ENCODE measurements at places on chromosomes 5 and 9.

DNA sequence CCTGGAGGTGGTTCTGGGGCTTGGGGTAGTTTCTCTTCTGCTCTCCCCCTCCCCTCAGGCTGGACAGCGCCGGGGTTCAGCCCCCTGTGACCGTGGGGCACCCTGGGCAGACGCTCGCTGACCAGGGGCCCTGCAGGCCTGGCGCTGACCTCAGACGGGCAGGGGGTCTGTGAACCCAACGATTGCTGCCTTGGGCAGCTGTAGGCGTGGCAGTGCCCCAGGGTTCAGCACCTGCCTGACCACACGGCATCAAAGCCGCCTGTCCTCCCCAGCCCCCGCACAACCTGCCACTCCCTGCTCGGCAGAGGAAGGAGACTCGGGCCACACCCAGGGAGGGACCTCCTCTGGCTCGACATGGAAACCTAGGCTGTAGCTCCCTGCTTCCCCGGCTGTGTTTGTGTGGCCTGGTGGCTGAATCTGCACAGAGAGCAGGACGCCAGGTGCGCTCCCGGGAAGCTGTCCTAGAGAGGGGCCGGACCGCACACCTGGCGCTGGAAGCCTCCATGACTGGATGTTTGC lies 12.2 kb downstream of the LCN12 start:
- DNase-seq: no peak

- no peak for DNase-seq
Observed at GRCh38 chr5:103211576-103212561, 46.7 kb upstream of the MACIR start.

- DNase-seq: peak; percentile 80
Observed at GRCh38 chr5:106380736-106381135, 1290.0 kb downstream of the EFNA5 start.

GRCh38 chr9:92656537-92656925 lies 13.4 kb downstream of the IPPK start:
- DNase-seq: no peak

GRCh38 chr5:106521701-106522100 lies 1149.0 kb downstream of the EFNA5 start:
- peak; percentile 85 for DNase-seq

GRCh38 chr9:126854734-126855133 lies 5.7 kb upstream of the ZBTB34 start:
- DNase-seq: no peak

DNA sequence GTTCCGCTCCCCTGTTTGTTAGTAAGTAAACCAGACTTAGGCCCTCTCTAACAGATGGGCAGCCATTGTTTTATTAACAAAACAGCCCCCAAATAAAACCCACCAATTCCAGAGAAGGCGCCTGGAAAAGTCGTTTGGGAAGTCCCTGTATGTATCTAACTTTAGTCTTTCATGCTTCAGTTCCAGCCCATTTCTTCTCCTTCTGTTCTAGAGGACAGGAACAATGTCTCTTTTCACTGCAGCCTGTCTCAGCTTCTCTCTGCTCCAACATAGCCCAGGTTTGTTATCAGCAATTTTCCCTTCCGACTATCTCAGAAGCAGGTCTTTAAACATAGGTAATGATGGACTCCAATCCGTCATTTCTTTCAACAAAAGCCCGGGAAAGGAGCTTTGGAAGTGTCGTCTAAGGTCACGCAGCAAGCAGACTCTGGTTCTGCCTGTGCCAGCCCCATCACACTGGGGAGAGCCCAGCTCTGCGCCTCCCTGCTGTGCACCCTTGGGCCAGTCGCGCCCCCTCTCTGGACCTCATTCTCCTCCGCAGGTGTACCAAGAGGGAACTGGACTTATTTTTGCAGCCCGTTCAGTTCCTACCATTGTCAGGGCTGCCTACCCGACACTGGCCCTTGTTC lies 9.6 kb upstream of the AKNA start:
- DNase-seq: no peak

- no peak for DNase-seq
Observed at GRCh38 chr5:54754420-54754819, 231.0 kb downstream of the ESM1 start.

DNA sequence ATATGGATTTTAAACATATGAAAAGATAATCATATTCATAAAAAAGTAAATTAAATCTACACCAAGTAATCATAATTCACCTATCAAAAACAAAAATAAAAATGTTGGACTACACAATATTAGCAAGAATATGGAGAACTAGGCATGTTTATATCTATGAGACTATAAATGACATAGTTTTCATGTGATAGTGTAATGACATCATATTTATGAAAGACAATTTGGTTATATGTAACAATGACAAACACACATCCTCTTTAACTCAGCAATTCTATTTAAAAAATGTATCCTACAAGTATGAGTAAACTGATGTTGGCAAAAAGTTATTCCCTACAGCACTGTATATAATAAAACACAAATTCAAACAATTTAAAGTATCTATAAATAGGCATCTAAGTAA lies 312.3 kb downstream of the EDIL3 start:
- no peak for DNase-seq

GRCh38 chr9:81826517-81826906 lies 101.7 kb upstream of the SPATA31D4 start:
- no peak for DNase-seq

DNA sequence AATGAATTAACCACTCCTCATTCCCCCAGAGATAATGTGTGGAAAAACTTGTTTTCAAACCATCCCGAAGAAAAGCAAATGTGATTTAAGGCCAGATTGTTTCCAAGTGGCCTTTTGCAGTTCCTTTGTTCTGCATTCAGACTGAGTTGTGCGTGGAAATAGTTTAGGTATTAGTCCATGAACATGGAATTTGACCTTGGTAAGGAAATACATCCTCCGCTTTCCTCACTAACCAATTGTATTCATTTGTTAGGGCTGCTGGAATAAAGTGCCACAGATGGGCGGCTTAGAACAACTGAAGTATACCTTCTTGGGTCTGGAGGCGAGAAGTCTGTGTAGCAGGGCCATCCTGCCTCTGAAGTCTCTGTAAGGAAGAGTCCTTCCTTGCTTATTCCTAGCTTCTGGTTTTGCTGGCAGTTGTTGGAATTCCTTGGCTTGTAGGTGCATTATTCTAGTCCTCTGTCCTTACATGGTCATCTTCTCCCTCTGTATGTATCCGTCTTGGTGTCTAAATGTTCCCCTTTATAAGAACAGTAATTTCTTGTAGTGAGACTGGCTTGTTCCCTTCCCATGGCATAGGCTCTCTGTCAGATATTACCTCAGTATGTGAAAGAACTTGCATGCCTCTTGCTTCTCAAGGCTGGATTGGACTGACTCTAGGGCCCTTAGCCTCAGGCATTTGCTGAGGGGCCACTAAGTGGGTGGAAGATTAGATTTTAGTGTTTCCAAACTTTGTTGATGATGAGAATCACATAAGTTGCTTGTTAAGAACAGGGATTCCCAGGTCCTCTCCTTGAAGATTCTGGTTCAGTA lies 53.9 kb downstream of the RAI14 start:
- DNase-seq: peak; percentile 96

- no peak for DNase-seq
Observed at GRCh38 chr9:125687163-125687863, 19.7 kb downstream of the MAPKAP1 start.

DNA sequence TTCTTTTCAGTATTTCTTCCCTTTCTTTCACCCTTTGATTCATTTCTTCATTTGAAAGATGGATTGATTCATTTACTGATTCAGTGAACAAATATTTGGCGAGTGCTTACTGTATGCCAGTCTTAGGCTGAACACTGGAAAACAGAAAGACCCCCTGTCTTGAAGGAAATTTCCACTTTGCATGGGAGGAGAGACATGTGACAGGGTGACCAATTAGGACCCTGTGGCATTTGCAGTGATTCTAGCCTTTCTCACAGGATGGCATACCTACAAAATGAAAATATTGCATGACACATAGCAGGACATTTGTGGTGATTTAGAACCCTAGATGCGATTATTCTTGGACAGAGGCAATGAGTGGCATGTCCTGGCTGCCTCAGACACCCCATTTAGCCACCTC lies 407.2 kb upstream of the SGCD start:
- DNase-seq: no peak

DNA sequence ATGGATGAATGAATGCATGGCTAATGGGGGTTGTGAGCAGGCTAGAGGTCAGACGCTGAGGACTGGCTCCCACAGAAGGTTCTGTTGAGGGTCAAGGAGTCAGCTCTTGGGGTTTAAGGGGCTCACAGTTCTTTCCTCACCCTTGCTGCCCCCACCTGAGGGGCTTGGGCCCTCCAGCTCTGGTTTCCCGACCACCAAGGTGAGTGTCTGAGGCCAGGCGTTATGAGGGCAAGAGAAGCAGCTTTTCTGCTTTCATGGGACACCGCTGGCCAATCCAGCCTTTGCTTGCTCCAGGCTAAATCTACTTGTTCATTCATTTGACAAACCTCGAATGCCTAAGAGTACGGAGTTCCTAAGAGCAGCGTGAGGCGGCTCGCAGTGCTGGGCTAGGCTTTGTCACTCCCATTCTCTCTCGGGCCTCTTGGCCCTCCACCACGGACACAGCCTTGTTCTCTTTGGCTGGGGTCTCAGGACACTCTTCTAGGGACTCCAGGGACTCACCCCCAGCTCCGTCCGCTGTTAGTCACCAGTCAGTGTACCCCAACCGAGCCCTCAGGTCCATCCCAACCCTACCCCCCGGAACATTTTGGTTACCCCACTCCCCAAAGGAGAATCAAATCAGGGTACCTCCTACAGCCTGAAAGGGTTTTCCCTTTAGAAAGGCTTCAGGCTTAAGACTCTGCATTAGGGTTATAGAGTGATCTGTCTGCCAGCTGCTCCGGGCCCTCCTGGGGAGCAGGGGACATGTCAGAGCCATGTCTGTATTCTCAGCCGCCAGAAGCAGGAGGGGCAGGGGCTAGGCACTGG lies 210.1 kb upstream of the MVB12B start:
- DNase-seq: no peak

GRCh38 chr5:109099081-109099480 lies 310.7 kb downstream of the PJA2 start:
- peak; percentile 9 for DNase-seq

GRCh38 chr5:127311349-127311748 lies 20.8 kb downstream of the MEGF10 start:
- peak; percentile 28 for DNase-seq

DNA sequence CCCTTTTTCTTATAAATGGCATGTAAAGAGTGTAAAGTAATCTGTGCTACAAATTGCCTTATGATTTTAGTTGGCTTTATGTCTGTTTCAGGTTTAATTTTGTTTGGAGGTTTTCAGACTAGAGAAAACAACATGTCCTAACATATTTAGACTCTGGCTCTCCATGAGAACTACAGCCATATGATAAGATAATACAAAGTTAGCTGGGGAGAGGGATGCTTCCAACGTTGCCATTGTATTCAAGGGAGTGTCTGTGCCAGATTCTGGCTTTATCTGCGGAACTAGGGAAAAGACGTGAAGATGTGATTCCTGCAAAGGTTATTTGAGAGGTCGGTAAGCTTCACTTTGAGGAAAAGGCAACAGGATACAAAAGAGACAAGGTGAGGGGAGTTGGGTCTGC lies 140.0 kb upstream of the OTULINL start:
- no peak for DNase-seq

GRCh38 chr9:122195875-122196274 lies 32.9 kb downstream of the LHX6 start:
- no peak for DNase-seq

DNA sequence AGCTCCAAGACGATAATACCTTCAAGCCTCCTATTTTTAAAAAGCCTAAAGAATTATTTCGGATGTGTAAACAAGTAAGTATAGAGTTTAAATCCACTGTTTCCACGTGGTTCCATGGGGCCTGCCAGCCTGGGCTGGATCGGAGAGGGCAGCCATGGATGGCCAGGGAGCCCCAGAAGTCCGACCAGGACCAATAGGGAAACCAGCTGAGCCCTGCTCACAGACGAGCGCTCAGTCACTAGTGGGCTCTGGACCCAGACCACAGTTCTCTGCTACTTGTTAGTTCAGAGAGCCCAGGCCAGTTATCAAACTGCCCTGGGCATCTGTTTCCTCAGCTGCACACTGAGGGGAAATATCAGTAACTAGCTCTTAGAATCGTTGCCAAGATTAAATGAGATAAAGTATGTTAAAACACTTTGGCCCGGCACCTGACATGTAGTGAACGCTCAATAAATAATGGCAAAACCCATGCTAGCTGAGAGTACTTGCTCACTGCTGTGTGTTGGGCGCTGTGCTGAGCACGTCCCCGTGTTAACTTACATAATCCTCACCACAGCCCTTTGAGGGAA lies 124.8 kb downstream of the RGS3 start:
- no peak for DNase-seq

DNA sequence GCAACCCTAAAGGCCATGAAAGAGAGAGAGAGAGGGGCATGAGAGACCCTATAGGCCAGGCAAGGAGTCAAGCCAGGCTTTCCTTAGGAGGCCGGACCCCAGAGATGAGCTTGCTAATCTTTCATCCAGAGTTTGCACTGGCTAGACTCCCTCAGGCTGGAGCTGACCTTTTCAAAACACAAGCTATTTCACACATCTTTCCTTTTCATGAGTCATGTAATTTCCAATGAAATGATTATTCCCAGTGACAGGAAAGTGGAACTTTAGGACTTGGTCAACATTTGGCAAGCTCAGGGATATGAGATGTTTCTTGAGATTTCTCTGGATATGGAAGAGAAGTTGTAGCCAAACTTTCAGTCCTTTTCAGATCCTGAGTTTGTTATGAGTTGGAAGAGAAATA lies 117.7 kb downstream of the TARS1 start:
- DNase-seq: no peak

DNA sequence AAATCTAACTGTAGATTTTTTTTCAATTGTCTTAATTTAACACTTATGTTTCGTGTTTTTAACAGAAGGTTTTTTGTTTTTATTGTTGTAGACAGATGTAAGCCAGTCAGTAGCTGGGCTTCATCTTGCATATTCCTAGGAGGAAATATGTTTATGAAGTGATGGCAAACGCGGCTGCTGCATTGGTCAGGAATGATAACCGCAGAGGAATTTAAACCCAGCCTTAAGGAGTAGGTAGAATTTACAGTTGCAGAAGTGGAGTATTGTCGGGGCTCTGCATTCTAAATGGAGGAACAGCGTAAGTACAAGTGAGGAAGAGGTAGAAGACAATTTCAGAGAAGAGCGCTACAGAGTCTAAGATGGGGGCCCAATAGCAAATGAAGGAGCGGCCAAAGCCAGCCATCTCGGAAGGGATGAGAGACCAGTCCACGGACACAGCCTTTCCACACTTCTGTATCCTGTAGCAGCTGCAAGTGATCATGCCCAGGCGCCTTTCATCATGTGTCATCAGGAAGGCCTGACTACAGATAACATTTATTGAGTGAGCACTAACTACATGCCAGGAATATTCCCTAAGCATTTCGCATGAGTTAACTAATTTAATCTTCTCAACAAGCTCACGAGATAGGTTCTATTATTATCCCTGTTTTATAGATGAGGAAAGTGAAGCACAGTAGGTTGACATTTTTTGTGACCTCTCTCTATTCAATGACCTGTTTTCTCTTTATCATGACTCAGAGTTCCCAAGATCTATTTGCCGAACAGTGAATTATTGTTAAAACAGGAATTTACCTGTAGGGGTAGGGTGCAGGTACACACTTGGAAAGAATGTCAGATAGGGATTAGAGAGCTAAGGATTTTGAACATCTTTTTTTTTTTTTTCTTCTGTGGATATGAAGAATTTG lies 38.1 kb downstream of the CMYA5 start:
- DNase-seq: no peak

GRCh38 chr5:33894566-33894965 lies 2.8 kb upstream of the ADAMTS12 start:
- peak; percentile 69 for DNase-seq

GRCh38 chr9:95383185-95383676 lies 65.7 kb upstream of the FANCC start:
- peak; percentile 34 for DNase-seq

GRCh38 chr9:136784249-136784996 lies 6.7 kb upstream of the TMEM141 start:
- no peak for DNase-seq

- DNase-seq: no peak
Observed at GRCh38 chr5:39107350-39107749, 33.2 kb upstream of the RICTOR start.
